SK-N-DZ (cell line): ENCODE measurements at places on chromosomes 16 and 17.

- no peak for DNase-seq
Observed at GRCh38 chr17:43431714-43432523, 33.1 kb downstream of the ARL4D start.

- DNase-seq = no peak
Observed at GRCh38 chr16:27289669-27290068, 21.1 kb upstream of the NSMCE1 start.

- no peak for DNase-seq
Observed at GRCh38 chr16:71954699-71955195, 45.5 kb downstream of the PKD1L3 start.

DNA sequence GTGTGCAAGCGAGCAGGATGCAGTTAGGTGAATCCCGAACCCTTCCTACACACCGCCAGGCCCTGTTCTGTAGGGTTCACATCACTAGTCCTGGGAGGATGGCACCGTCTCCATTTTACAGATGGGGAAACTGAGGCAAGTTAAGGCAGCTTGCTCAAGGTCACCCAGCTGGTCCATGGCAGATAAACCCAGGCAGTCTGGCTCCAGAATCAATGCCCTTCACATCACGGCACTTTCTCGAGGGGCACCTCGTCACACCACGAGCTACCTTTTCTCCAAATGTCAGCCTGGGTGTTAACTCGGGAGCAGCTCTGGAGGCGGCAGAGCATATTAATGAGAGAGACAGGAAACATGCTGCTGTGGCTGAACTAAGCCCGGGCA lies 9.5 kb downstream of the NOB1 start:
- DNase-seq = no peak

DNA sequence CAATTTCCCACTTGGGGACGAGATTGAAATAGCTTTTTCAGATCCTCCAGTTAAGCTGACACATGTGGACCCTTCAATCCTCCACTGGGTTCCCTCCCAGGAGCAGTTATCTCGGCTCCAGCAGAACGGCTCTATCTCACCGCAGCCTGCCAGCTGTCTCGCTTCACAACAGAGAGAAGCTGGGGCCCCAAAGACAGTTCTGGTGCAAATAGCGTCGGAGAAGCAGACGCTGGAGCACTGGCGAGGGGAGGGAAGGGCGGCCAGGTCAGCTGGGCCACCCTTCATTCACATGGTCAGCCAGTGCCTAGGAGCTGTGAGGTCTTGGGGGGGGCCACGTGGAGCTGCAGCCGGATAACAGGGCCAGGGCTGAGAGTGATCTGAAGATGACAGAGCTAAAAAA lies 141.3 kb upstream of the SDK2 start:
- no peak for DNase-seq

DNA sequence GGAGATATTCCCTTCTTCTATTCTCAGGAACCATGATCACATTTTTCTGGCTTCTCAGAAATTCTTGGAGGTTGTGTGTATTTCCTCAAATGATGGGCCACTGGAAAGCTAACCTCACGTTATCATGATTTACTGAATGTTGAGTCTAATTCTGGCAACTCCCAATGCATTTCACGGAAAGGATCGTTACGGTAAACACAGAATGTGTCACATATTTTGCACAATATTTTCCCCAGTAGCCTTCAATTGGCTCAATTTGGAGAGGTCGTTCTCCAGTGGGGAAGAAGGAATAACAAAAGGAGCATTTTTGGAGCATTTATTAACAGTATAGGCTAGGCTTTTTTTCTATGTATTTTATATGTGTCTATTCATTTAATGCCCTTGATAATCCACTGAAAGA lies 450.3 kb downstream of the HAPSTR1 start:
- DNase-seq = no peak

GRCh38 chr17:32483451-32484019 lies 3.3 kb upstream of the CDK5R1 start:
- peak; percentile 79 for DNase-seq

GRCh38 chr17:31252741-31253140 lies 44.3 kb downstream of the OMG start:
- DNase-seq = no peak

- peak; percentile 35 for DNase-seq
Observed at GRCh38 chr17:77429369-77429968, 288.7 kb downstream of the SEC14L1 start.

- DNase-seq = no peak
Observed at GRCh38 chr16:754656-755055, 5.9 kb upstream of the MSLN start.

GRCh38 chr16:56632156-56632847 lies at the start of gene MT1M:
TSS of gene MT1M (plus strand) at chr16:56632659. CDS start at chr16:56632732, 73 bp downstream.
- no peak for DNase-seq

- DNase-seq = peak; percentile 81
Observed at GRCh38 chr16:35506018-35506897, 2046.8 kb downstream of the TP53TG3F start.

- no peak for DNase-seq
Observed at GRCh38 chr17:76935331-76935730, 67.1 kb downstream of the MGAT5B start.

DNA sequence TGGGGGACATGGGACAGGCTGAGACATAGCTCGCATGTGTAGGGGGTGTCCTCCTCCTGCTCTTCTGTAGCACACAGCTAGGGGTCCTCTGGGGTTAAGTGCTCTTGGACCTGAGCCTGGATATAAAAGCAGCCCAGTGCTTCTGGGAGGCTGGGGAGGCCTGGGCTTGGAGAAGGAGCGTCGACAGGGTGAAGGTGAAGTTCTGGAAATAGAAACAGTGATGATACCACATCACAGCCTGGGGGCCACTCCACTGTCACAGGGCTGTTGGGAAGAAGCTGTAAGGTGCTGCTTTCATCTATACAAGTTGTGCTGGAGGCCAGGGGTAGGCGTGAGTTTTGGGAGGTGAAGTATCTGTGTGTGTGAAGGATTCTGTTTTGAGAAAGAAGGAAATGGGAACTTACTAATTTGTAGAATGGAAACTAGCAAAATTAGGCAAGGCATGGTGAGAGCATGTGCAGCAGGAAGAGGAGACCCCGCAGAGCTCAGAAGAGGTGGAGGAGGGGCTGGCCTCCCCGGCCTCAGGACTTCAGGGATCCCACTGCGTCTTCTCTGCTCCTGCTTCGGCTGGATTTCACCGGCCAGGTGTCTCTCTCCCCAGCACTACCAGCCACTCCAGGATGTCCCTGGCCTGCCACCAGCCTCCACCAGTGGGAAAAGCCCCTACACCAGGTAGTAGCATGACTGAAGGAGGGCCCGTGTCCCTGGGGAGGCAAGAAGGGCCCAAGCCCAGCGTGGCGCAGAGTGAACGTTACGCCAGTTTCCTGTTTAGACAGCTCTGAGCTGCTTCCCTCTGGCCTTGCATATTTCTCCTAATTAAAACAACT lies 19.4 kb downstream of the PLCG2 start:
- no peak for DNase-seq

GRCh38 chr17:60398227-60398959 lies 6.5 kb upstream of the USP32 start:
- no peak for DNase-seq

DNA sequence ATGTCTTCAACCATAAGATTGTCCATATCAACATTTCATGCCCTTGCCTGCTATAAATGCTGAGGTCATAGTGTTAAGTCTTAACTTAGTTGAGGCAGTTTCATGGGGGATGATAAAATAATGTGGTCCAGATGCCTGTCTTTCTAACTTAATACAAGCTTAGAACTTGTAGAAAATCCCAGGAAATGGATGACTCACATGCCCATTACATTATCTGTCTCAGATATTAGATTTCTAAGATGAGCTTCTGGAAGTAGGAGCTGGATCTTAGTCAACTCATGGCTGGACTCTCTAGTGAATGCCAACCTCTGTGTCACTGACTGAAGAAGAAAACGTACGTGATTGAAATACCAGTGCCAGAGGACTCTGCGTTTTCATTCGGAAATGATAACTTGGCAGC lies 797.5 kb upstream of the EEF2KMT start:
- no peak for DNase-seq

GRCh38 chr16:72841506-72841905 lies 206.4 kb downstream of the ZFHX3 start:
- DNase-seq = no peak

DNA sequence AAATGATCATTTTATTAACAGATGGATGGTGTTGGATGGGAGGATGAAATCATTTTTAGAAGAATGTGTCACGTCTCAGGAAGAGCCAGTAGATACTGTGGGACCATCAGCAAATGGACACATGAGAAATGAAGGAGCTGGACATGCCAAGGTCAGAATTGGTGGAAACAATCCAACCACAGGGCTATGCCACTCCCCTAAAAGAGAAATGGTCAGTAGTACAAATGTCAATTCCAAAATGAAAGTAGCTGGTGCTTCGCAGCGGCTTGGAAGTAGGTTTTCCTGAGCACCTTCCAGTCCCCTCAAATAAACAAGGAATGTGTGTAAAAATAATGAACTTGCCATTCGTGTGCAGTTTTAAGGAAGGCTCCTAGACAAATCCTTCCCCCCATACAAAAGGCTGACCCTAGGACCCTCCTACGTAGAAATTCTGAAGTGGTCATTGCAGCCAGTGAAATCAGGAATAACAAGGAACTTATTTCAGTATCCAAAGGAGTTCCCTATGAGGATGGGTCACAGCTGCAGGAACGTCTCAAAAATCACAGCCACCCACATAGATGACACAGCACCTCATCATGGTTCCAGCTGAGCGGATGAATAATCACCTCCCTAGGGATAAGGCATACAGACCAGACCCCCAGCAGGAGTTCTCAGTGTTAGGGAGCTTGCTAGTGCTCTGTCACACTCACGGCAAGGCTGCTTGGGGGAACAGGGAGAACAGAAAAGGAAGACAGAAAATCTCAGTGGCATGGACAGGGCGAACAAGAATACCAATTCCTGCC lies 239.2 kb downstream of the HS3ST3A1 start:
- DNase-seq = no peak

DNA sequence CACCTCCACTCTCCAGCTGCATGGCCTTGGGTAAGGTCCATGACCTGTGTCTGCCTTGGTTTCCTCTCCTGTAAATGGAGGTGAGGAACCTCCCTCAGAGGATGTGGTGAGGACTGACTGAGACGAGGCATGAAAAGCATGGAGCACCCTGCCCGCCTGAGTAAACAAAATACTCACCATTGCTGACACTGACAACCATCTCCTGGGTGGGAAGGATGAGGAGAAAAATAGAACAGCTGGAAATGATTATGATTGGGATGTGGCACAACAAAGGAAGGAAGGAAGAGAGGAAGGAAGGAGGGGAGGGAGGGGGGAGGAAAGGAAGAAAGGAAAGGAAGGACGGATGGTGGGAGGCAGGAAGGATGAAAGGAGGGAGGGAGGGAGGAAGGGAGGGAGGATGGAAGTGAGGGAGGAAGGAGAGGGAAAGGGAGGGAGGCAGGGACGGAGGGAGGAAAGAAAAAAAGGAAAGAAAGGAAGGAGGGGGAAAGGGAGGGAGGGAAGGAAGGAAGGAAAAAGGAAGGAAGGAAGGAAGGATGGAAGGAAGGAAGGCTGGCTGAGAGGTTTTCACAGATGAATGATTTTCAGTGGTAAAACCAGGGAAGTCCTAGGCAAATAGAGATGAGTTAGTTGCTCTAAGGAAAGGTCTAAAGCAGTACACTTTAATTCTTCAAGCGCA lies 276.5 kb upstream of the XYLT1 start:
- DNase-seq = no peak

- no peak for DNase-seq
Observed at GRCh38 chr16:4862639-4863038, 15.4 kb downstream of the UBN1 start.

DNA sequence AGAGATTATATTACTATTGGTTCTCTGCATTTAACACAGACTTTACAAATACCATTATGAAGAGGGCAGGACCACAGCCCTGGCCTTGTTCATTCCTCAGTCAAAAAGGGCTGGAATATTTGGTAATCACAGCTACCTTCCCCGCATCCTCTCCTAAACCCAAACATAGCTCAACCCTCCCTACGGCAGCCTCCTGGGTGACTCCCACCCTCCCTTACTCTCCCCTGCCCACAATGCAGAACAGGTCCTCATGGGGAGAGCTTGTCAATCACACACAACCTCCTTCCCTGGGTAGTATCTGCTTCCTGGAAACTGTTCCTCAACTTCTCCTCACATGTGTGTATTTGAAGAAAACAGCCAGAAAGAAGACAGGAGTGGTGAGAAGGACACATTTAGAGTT lies 224.2 kb downstream of the C16orf78 start:
- no peak for DNase-seq

GRCh38 chr16:15970202-15970601 lies 20.8 kb downstream of the ABCC1 start:
- DNase-seq = no peak

- DNase-seq = no peak
Observed at GRCh38 chr17:73534209-73534909, 109.9 kb downstream of the SDK2 start.

GRCh38 chr17:55584055-55584685 lies 72.9 kb upstream of the SMIM36 start:
- no peak for DNase-seq

- no peak for DNase-seq
Observed at GRCh38 chr17:50916026-50916707, 50.0 kb upstream of the TOB1 start.

- DNase-seq = no peak
Observed at GRCh38 chr16:72285324-72285723, 113.4 kb upstream of the PMFBP1 start.

- DNase-seq = no peak
Observed at GRCh38 chr17:17172990-17173389, 33.1 kb downstream of the PLD6 start.

DNA sequence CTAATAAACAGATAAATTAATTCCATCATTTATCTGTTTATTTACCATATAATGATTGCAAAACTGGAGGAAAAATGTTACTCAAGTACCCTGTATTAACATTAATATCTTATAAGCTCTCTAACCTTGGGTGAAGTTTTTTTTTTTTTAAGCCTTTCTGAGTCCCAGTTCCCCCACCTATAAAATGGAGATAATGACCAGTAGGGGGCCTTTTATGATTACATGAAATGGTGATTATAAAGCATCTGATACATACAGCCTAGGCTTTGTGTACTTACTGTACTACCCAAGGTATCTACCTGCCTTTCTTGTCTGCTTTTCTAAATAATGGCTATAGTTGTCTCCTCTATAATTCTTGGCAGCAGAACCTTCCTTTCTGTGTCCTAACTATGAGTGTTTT lies 22.6 kb downstream of the LRRC36 start:
- DNase-seq = no peak

DNA sequence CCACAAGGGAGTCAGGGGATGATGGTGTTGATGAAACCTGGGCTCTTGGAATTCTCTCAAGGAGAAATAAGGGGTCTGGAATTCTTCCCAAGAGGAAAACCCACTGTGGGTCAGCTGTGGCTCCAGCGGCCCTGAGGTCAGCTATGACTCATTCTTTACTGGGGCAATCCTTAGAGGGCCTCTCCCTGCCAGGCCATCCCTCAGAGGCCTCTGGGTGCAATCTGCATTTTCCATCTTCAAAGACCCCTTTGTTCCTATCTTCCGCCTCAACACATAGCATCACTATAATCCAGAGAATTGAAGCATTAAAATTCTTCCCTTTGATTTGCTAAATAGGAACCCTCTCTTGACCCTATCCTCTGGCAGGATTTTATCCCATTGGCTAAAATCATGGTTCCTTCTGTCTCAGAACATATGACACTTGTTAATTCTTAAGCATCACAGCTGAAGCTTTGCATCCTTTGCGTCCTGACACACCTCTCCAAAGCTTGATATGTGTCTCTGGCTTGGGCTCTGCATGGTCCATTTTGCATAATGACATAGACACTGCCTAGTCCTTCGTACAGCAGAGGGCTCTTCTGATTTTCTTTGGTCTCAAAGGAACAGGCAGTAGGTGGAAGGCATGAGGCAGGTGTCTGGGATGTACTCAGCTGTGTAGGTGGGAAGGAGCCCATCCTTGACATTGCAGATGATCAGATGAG lies 4.4 kb upstream of the KRT37 start:
- DNase-seq = no peak
